Activated T-cell treated with anti-CD3 and anti-CD28 coated beads for 24 hours (primary cell): ENCODE measurements at places on chromosomes 6 and 20.

- DNase-seq = no peak
These were observed 10.1 kb downstream of the MTCH1 start for GRCh38 chr6:36976007-36976264.

GRCh38 chr6:14818422-14818884 is 427.4 kb upstream of the JARID2 start:
- no peak for DNase-seq

DNA sequence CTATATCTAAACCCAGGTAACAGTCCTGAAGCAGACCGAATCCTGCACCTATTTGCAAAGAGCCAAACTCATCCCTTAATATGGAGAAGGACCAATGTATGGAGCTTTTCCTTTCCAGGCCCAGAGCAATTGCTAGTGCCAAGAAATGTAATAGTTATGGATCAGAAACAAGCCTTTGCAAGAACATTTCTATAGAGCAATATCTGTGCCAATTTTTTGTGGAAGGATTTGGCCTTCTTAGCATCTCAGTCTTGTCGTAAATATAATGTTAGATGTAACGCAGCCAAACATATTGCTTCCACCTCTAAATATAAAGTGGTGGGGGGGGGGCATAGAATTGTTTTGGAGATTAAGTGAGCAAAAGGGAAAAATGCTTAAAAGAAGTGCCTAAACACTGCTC is 2.7 kb downstream of the KIAA0408 start:
- DNase-seq = no peak

DNA sequence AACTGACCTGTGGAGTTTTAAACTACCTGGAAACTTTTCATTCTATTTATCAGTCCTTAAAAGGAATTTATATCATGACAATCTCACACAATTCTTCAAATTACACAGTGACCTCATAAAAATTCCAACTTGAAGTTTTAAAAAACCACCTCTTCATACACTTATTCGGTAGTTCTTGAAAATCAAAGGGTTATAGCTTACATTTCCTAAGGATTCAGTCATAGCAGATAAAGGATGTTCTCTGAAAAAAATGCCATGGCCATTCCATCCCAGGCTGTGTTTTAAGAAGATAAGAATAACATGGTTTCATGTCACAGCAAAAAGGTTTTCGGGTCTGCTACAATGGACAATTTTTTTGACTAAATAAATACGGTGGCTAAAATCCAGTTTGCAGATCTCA is 41.2 kb downstream of the GOPC start:
- no peak for DNase-seq

- DNase-seq = no peak
These were observed 375.7 kb upstream of the POU3F2 start for GRCh38 chr6:98458708-98459107.

DNA sequence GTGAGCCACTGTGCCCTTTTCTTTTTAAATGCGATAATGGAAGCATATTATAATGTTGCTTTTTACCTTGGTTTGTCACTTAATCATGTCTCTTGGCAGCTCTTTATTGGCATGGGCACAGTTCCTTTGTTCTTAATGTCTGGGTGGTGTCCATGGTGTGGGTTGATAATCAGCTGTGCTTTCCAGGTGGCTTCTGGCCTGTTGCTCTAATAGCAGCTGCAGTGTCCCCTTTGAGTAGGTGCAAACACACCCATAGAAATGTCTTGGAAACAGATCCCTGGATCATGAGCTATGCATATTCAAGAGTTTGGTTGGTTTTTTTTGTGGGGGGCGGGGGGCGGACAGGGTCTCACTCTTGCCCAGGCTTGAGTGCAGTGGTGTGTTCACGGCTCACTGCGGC is 29.9 kb downstream of the EFCAB8 start:
- no peak for DNase-seq

GRCh38 chr20:19758501-19759331 is 658 bp downstream of the RIN2 start:
- DNase-seq = no peak
